H7 (cell line): ENCODE measurements at places on chromosomes 3 and 15. TPM values are rescaled to one million over a fixed set of nuclear protein-coding genes. Genes with fewer than 3 reads are reported as not detected.
A peak's percentile ranks its signal among the peaks of the same experiment; 100 is the strongest.

- DNase-seq = no peak
Observed at GRCh38 chr3:13536432-13536831, 12.5 kb upstream of the FBLN2 start.

GRCh38 chr3:190326930-190327329 lies 4.7 kb upstream of the CLDN1 start:
- no peak for DNase-seq

- no peak for DNase-seq
Observed at GRCh38 chr3:160684368-160684740, 7.4 kb downstream of the ARL14 start.

C2CD4A gene
- total RNA-seq = not detected in 2 replicates

GRCh38 chr3:3589715-3590130 lies 209.5 kb upstream of the LRRN1 start:
- no peak for DNase-seq

DNA sequence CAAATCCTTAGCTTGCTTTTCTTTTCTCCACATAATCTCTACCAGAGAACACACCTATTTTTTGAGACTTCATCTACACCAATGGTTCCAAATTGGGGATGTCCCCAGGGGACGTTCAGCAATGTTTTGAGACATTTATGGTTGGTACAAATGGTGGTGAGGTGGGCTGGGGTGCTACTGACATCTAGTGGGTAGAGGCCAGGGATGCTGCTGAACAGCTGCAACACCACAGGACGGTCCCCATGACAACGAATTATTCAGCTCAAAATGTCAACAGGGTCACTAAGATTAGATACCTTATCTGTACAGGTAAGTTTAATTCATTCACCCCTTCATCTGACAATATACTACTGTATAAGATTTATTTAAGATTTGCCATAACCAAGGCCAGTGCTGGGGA lies 14.4 kb downstream of the GK5 start:
- peak; percentile 47 for DNase-seq

NOP10 gene
- total RNA-seq = 273 and 339 TPM in 2 replicates

DNA sequence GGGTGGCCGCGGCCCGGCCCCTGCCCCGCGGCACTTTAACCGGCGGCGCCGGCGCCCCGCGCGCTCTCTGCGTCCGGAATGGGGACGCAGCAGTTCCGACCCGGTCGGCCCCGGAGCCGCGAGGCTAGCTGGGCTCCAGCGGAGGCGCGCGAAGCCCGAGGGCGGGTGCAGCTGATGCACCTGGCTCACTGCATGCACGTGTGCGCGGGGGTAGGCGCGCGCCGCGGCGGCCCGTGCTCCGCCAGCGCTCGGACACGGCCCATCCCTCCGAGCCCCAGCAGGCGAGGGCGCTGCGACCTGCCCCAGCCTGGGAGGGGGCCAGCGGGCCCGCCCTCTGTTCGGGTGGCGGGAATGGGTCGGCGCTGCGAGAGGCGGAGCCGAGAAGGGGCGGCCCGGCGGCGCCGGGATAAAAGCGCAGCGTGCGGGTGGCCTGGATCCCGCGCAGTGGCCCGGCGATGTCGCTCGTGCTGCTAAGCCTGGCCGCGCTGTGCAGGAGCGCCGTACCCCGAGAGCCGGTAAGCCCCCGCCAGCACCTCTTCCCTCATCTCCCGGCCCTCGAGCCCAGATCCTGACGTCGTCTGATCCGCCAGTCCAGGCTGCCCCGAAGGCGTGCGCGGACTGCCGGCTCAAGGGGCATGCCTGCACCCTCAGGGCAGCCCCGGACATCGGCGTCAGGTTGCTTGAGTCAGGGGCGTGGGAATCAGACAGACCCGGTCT lies at the start of the genes CHDH and IL17RB:
Gene CHDH, minus strand, starts transcription at position 286 of the 717 bp plus-strand sequence. CDS start 22,411 bp downstream, outside the sequence.
Gene IL17RB, plus strand, starts transcription at position 435 of the 717 bp plus-strand sequence. Its CDS starts 21 bp downstream, at position 456.
- peak; percentile 93 for DNase-seq

GRCh38 chr3:30826531-30826942 lies 67.9 kb downstream of the GADL1 start:
- no peak for DNase-seq

CYP8B1 gene
- total RNA-seq = not detected in 2 replicates

DNA sequence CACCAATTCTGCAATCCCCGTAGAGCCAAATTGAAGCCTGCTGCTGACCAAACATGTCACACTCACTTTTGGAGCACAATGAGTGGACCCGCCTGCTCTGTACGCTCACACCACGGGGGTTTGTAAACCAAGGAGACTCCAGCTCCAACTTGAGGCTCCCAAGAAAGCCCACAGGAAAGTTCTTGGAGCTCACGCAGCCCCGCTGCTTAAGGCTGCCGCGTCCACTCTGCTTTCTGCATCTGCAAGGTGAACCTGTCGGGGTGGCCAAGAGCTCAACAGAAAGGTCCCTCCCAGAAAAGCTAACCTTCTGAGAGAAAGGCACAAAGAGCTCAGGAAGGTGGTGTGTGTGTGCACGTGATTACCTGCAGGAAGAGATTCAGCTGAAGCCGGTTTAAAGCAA lies 94.9 kb downstream of the PCSK6 start:
- DNase-seq = no peak

NANOGP8 gene
- total RNA-seq = 221 and 310 TPM in 2 replicates

DNA sequence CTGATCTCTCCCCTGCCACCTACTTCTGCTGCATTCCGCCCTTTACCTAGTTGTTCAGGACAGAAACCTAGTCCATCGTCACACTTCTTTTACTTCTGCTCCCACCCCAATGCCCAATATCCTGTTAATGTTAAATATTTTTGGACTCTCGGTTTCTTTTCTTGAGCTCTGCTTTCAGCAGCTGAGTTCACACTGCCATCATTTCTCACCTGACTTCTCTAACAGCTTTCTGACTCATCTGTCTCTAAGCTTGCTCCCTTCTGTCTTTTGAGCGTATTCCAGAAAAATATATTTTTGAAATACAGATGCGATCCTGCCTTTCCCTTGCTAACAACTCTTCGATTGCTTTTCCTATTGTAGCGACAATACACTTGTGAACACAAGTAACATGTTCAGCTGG lies 183.4 kb downstream of the KLHL25 start:
- no peak for DNase-seq

FBXL22 gene
- total RNA-seq = 0.26 and 0.90 TPM in 2 replicates

- no peak for DNase-seq
Observed at GRCh38 chr15:101456057-101456739, 33.3 kb downstream of the PCSK6 start.

- no peak for DNase-seq
Observed at GRCh38 chr15:39625856-39626255, 45.0 kb downstream of the THBS1 start.

GRCh38 chr3:46953234-46954010 lies 23.1 kb downstream of the CCDC12 start:
- DNase-seq = no peak

- DNase-seq = no peak
Observed at GRCh38 chr15:89521605-89522004, 25.2 kb upstream of the RHCG start.

GRCh38 chr15:66840615-66841390 lies 138.8 kb downstream of the SMAD6 start:
- no peak for DNase-seq

DNA sequence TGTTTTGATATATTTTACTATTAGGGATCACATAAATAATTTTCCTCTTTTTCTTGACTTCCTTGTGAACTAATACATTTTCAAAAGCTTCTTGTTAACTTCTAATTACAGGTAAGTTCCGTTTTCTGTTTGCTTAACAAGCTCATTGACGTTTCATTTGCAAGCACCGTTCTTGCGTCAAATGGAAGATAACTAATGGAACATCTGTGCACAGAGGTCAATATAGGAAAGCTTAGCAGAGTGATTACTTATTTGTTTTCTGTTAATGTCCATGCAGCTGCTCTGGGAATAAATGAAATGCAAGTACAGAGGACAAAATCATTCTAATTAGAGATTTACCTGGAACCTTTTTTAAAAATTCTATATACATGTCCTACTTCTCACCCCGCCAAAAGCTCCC lies 115.5 kb upstream of the C2CD4B start:
- DNase-seq = no peak

UROC1 gene
- total RNA-seq = not detected in 2 replicates

GRCh38 chr3:139677388-139678155 lies at the start of gene NMNAT3:
TSS of gene NMNAT3 (minus strand) at chr3:139677972. CDS start at chr3:139627724, 50,248 bp downstream.
- peak; percentile 95 for DNase-seq

- DNase-seq = no peak
Observed at GRCh38 chr3:43079536-43080332, 26.1 kb downstream of the POMGNT2 start.

- no peak for DNase-seq
Observed at GRCh38 chr3:101513419-101513986, 491 bp upstream of the SENP7 start.

- no peak for DNase-seq
Observed at GRCh38 chr15:57220205-57220604, 156.1 kb upstream of the CGNL1 start.

DNA sequence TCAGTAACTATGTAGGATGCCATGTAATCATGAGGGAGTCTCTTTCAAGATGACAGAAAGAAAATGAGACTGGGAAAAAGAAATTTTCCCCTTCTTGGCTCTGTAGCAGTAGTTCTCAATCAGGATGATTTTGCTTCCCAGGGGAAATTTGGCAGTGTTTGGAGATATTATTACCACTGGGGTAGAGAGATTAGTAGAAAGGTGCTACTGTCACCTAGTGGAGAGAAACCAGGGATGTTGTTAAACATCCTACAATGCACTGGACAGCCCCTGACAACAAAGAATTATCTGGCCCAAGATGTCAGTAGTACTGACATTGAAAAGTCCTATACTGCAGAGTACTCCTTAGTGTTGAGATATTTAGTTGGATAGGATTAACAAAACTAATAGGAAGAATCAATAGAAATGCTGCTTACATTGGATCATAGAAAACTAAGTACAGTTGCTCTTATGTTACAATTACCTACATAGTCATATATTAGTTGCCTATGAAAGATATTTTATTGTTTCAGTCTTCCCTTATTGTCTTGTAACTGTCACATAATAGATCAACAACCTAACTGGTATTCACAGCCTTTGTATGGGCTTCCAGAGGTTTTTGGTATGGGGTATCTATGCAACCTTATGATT lies 433.3 kb downstream of the RAP2B start:
- peak; percentile 30 for DNase-seq

DNA sequence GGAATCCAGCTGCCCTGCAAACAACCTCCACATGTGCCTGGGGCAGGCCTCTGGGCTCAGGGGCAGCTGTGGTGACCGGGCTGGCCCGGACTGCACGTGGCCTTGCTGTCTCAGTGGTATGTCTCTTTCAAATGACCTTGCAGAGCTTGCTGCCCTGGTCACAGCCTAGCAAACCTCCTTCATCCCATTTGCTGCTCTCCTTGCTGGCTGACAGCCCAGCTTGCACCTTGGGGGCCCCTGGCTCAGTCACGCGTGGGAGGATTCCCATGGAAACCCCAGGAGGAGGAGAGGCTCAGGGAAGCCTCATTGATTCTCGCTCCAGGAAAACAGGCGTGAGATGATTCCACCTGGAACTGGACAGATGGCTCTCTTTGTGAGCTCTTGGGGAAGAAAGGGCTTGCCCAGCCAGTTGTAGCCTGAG lies 5.6 kb downstream of the SPSB4 start:
- peak; percentile 35 for DNase-seq

GRCh38 chr3:102105193-102105592 lies 255.9 kb downstream of the NFKBIZ start:
- no peak for DNase-seq

DNA sequence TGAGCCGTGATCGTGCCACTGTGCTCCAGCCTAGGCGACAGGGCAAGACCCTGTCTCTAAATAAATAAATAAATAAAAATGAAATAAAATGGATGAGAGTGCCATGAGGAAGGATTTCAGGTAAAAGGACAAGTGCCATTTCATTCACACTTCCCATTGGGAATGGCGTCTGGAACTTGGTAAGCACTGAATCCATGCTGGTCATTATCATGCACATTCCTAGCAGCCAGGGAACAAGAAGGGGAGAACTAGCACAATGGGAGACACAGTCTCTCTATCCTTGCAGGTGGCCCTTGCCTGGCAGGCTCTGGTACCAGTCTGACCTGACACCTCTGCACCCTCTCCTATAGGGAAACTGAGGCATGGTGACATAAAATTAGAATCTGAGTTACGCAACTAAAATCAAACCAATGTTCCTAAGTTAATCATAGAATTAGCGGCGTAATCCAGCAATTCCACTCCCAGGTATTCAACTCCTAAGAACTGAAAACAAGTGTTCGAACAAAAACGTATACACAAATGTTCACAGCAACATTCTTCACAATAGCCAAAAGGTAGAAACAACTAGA lies 70.8 kb upstream of the MFGE8 start:
- DNase-seq = no peak

DNA sequence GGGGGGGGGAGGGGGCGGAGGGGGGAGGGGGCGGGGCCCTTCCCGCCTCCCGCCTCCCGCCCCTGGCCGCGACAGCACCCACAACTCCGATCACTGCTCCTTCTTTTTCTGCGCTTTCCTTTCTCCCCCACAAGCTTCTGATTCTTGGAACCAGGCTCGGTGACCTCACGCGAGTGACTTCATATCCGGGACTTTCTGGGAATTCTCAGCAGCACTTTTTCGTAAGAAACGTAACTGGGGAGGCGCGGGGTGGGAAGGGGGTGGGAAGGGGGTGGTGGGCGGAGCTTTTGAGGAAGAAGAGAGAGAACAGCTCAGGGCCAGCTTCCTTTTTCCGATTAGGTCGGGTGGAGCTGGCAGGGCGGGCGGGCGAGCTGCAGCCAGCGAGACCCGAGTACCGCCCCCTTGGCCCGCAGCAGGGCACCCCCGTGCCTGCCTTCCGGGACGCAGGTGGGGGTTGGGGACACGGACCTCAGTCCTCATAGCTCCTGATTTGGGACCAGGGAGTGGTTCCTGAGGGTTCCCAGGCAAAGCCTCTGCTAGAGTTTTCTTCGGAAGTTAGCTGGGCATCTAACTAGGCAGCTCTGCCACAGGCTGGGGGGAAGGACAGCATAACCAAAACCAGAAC lies 14.6 kb downstream of the XIRP1 start:
- DNase-seq = peak; percentile 95

- DNase-seq = no peak
Observed at GRCh38 chr3:185717627-185718402, 107.0 kb downstream of the IGF2BP2 start.

DNA sequence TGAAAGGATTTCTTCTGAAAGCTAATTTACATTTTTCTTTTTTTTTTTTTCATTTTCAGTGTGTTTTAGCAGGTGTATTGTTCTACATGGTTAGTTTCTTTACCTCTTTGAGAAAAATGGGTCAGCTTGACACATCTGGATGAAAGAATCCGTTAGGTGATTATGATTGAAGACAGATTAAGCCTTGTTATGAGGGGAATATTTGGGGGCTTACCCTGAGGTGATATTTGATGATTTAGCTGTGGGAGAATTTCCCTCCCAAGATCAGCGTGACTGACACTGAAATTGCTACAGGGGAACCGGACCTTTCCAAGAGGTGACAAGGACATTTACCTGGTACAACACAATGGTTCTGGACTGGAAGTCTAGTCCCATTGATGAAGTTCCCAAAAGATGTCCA lies 147.5 kb downstream of the NFKBIZ start:
- no peak for DNase-seq
